NCI-H82 (cell line): ENCODE measurements at places on chromosomes 16 and 17.

- DNase-seq, result peak; percentile 53
Observed at GRCh38 chr17:43900858-43901754, 6.2 kb downstream of the MPP2 start.

DNA sequence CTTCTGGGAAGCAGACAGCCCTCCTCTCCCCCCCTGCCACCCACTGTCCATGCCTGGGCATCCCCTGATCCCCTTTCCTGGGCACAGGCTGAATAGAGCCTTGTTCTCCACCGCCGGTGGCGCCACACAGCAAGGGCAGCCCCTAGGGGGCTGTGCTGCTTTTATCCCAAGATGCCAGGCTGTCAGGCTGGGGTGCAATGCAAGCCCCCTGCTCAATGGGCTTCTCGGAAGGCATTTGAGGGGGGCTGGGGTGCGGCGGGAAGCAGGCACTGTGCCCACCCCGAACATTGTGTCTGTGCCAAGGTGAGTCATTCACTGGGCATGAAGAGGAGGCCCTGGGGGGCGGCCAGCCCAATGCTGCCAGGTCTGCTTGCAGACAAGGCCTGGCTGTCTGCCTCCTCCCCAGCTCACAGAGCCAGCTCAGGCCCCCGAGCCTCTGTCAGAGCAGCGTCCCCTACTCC, 1.5 kb upstream of the GFAP start:
- no peak for DNase-seq

DNA sequence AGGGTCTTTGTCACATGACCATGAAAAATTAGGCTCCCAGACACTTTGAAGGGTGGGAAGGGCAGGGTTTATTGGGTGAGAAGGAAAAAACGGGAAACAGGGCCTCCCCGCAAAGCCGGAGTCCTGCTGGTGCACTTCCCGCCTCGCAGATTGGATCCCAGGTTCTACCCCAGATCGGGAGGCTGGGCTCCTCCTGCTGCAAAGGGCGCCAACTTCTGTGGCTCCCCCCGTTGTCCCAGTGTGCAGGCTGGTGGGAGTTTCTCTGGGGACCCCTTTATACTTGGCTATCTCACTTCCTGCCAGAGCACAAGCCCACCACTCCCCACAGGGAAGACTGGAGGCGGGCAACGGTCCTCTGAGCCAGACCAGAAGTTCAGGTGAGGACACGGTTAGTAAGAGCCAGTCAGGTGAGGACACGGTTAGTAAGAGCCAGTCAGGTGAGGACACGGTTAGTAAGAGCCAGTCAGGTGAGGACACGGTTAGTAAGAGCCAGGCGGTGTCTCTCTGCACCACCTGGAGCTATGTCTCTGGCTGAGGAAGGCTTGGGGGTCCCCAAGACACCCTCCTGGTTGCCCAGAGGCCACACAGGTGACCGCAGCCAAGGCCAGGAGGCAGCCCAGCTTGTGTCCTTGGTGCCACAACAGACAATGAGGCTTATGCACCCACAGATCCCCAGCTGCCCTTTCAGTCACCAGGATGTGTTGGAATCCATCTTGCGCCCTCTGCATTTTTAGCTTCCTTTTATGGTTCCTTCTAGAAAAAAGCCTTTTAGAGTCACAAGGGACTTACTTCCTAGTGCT, 48.1 kb upstream of the CHMP6 start:
- DNase-seq, result no peak

DNA sequence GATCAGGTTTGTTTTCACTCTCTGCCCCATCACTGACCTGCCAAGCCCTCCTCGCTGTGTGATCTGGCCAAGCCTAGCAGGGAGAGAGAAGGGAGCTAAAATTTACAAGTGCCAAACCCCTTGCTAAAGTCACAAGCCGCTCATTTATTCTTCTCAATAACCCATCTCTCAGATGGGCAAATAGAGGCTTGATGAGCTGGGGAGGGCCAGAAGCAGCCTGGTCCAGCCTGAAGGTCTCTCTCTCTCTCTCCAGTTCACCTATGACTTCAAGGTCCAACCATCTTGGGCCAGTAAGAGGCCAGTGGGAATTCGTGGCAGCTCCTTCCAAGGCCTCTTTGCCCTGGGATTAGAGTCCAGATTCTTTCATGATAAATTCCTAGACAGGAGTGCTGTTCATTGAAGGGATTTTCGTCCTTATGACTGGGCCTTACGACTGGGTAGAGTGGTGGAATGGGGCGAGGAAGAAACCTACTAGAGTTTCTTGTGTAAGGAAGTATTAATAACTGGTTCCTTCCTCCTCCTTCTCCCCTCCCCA, 3.4 kb downstream of the CA7 start:
- no peak for DNase-seq

DNA sequence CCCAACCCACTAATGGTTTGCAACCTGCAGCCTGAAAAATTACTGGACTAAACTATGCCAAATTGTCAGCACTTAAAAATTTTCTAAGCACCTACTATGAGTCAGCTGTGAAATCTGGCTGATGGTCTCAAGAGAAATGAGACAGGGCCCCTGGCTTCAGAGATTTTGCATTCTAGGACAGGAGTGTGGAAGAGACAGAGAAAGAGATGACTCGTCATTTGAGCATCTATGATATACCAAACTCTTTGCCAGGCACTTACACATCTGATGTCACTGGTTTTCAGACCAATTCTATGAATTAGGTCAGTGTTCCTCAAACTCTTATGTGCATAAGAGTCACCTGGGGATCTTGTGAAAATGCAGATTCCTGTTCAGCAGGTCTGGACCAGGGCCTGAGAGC, 44.4 kb downstream of the CLEC19A start:
- no peak for DNase-seq

GRCh38 chr17:55300479-55301290, 35.9 kb downstream of the HLF start:
- no peak for DNase-seq

- DNase-seq, result no peak
Observed at GRCh38 chr17:71203953-71204352, 916.9 kb upstream of the SOX9 start.

GRCh38 chr16:6375465-6376075, 957.1 kb upstream of the RBFOX1 start:
- peak; percentile 90 for DNase-seq

GRCh38 chr16:81624760-81625543, 154.1 kb upstream of the PLCG2 start:
- DNase-seq, result peak; percentile 15

GRCh38 chr16:85227946-85228862, 115.9 kb upstream of the CIBAR2 start:
- DNase-seq, result no peak

DNA sequence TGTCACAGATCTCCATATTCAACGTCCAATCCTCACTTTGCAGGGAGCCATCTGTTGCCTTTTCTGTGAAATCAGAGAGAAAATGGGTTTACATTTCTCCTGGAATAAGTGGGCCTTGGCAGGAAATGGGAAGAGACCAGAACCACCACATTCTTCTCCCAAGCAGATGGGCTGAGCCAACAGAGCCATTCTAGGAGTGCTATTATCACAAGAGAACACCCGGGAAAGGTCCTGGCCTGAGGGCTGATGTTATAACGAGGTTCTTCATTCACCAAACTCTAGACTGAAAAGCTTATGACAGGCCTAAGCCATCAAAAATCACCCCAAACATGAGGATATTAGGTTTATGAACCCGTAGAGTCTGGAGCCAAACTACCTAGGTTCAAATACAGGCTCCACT, 64.7 kb downstream of the TOM1L2 start:
- DNase-seq, result no peak

- DNase-seq, result no peak
Observed at GRCh38 chr16:80015566-80015965, 415.0 kb upstream of the MAF start.

- DNase-seq, result peak; percentile 82
Observed at GRCh38 chr17:73284354-73284753, 22.7 kb upstream of the CPSF4L start.

DNA sequence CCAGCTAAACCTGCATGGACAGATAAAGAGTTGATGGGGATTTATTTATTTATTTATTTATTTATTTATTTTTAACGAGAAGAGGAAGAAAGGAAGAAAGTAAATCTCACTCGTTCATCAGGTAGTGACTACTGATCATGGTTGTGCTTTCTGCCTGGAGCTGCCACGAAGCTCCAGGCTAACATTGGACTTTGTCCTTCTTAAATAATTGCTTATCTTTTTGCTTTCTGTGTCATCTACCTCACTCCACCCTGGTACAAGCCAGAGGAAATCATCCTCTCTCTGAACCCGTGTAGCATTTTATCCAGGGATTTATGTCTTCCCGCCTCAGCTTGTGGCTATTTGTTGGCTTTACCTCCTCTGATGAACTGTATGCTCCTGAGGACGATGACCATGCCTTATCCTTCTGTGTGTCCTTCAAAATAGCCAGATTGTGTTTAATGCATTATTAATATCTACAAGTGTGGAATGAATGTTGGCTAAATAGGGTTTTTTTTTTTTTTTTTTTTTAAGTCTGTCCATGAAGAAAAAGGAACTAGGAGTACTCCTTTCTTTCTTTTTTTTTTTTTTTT, 8.0 kb upstream of the SLC12A3 start:
- no peak for DNase-seq

- DNase-seq, result no peak
Observed at GRCh38 chr17:41639492-41640473, 15.4 kb upstream of the KRT17 start.

DNA sequence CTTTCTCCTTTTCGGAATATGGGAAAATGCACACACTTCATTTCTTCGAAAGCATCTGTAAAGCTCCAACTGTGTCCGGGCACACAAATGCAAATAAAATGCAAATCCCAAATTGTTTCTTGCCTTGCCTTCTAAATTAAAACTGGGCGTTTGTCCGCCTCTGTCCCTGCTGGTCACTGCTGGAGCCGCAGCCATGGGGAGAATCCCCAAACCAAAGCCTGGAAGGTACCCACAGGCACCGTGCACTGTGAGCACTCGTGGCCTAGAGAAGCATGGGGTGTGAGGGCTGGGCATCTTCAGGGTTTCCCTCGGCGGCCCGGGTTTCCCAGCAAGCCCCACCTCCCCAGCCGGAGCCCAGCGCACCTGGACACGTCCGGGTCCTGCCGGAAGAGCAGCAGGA, 2.9 kb downstream of the SLC47A2 start:
- DNase-seq, result no peak

DNA sequence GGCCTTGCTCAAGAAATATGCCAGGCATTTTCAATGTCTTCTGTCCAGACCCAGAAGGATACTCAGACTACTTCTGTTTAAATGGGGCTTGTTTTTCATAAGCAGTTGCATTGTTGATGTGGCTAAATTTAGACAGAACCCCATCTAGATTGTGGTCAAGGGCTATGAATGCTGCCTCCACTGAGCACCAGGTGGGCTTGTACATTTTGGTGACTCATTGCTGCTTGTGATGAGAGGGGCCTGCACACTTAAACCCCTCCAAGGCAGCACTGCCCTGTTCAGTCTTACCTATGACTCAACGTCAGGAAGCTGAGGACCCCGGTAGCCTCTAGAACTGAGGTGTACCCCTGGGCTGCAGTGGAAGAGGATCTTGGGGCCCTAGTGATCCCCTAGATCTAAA, 144.0 kb downstream of the PRKCA start:
- no peak for DNase-seq

DNA sequence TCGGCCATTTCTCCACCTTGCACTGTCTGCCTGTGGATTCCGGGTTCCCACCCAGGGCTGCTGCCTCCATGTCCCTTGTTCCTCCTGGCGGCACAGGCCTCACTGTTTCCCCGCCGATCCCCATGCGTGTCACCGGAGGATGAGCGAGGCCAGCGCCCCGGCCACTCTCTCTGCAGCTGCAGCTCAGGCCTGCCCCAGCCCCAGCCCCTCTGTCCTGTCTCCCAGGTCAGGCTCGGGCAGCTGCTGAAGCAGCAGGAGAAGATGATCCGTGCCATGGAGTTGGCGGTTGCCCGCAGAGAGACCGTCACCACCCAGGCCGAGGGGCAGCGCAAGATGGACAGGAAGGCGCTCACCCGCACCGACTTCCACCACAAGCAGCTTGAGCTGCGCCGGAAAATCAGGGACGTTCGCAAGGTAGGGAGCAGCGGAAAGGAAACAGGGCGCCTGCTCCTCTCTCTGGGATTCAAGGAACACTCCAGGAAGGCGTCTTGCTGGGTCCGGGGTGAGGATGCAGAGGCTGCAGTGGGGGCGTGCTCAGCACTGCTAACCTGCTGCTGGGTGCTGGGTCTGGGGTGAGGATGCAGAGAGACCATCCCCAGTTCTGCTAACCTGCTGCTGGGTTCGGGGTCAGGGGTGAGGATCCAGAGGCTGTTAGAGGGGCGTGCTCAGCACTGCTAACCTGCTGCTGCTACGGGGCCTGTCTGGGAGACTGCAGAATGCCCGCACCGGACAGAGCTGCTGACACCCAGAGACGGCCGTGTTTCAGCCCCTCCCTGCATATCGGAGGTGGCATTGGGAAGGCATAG, 6.1 kb upstream of the GAA start:
- DNase-seq, result no peak

GRCh38 chr17:58348038-58348437, 4.0 kb downstream of the SUPT4H1 start:
- DNase-seq, result no peak

GRCh38 chr16:28879261-28879840, 1.1 kb downstream of the ATP2A1 start:
- no peak for DNase-seq

- DNase-seq, result no peak
Observed at GRCh38 chr16:11524098-11524760, 62.5 kb downstream of the LITAF start.

- no peak for DNase-seq
Observed at GRCh38 chr16:9370061-9370491, 278.6 kb downstream of the HAPSTR1 start.

DNA sequence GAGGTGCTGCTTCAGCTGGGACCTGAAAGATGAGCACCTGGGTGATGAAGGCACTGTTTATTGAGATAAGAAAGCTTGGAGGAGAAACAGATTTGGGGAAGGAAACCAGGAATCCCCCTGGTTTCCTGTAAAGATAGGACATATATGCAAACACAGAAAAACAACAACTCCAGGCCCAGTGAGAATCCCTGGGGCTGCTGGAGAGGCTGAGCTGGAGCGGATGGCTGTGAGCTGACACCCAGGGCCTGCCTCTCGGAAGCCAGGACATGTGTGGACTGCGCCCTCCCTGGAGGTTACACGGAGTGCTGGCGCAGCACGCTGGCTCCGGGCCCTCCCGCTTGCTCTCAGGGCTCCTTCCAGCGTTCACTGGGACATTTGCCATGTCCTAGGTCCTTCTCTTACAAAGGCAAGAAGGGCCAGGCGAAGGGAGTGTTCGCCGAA, 57.5 kb downstream of the CYB5B start:
- DNase-seq, result no peak

DNA sequence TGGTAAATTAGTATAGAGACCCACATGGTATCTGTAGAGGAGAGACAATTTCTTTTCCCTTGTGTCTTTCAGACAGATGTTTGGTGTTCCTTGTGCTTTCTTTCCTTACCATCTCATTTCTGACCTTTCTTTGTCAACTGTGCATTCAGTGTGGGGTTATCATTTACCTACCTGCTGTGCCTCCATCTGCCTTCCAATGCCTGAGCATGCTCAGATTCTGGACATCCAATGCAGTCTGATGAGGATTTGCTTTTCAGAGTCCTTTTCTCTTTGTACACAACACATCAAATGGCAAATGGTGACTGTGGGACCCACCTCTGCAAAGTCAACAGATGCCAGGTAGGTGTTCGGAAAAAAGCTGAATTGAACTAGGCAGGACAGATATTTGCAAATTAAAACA, 364.8 kb downstream of the CA10 start:
- DNase-seq, result no peak

GRCh38 chr16:88967830-88968588, 9.0 kb downstream of the CBFA2T3 start:
- DNase-seq, result no peak

- DNase-seq, result no peak
Observed at GRCh38 chr17:7224110-7224509, 4.4 kb downstream of the ACADVL start.
